ENCODE measurements at places on chromosomes 1 and 21.

DNA sequence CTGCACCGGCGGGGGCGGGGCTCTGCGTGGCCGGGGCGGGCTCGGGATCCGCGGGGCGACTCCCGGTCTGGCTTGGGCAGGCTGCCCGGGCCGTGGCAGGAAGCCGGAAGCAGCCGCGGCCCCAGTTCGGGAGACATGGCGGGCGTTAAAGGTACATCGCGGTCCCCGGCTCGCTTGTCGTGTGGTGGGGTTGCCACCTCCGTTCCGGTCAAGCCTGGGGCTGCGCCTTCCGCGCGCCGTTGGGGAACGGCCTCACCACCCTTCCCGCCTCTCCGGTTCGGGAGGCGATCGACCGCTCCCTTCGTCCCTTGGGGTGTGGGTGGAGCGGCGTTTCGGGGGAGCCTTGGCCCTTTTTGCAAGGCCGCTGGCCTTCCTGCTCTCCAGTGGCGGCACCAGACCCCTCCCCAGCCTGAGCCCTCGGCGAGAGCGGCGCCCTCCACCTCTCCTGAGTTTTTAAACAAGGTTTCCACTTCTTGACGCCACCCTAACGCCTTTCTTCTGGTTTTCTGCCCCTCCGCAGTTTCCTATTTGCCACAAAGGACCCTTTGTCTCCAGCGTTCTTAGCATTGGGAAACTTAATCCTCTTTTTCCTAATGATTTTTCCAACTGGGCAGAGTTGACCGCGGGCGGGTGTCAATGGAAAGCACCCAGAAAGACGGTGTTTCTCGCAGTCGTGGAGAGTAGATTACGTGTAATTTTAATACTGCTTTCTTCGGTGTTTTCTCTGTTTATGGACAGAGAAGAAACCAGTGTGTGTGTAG, at the start of the genes LEPR and LEPROT:
Gene LEPR (plus strand): TSS at position 79 of the 761 bp plus-strand sequence. CDS start 144,898 bp downstream, outside the sequence.
Gene LEPROT (plus strand): TSS at position 79 of the 761 bp plus-strand sequence. CDS start 57 bp downstream, at position 136.
- DNase-seq = no peak

GRCh38 chr1:197910120-197910991, 6.8 kb upstream of the LHX9 start:
- DNase-seq = no peak

- DNase-seq = no peak
Observed at GRCh38 chr1:238672262-238672661, 714.1 kb upstream of the CHRM3 start.

DNA sequence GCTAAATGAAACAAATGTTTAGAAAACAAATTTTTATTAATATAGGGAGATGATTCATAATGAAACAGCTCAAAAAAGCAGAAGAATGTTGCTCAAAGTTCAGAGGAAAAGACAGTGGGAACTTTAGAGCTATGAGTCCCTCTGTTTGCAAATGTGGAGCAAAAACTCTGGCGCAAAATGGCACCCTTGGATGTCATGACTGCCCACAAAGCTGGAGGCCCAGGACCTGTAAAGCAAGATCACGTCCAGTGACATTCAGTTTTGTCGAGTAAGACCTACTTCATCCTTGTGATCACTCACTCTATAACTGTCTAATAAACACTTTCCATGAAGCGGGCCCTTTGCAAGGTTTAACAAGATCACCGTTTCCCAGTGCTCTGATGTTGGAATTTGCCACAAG, 9.1 kb upstream of the EXO1 start:
- DNase-seq = no peak

- DNase-seq = peak; percentile 26
Observed at GRCh38 chr1:51518586-51519047, 449 bp downstream of the EPS15 start.

DNA sequence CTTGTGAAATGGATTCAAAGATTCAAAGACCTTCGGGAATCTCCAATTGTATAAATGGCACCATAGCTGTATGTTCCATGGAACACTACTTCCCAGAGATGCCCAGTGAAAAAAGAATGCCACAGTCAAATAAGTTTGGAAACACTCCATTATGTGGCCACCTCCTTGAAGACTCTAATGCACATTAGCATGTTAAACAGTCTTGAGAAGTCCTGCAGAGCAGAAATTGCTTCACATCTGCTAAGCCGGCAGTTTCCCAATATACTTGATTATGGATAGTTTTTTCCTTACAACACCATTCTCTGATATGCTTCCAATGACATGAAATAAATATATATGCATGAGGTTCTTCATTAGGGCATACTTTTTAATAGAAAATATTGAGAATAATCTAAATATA, 12.7 kb upstream of the SELE start:
- no peak for DNase-seq

GRCh38 chr1:1079408-1080121, 5.5 kb upstream of the RNF223 start:
- DNase-seq = no peak

DNA sequence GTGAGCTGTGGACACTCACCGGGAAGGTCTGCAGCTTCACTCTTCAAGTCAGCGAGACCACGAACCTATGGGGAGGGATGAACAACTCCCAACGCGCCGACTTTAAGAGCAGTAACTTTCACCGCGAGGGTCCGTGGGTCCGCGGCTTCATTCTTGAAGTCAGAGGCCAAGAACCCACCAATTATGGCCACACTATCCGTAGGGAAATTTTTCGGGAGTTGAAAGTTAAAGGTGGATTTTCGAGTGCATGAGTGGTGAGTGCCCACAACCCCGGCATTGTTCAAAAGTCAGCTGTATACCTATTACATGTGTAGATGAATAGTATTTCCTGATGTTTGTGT, 19.7 kb downstream of the EXOC8 start:
- no peak for DNase-seq

GRCh38 chr1:64948216-64948615, 18.1 kb downstream of the JAK1 start:
- DNase-seq = no peak

- no peak for DNase-seq
Observed at GRCh38 chr1:25090707-25091422, 141.4 kb downstream of the SYF2 start.

Measured in CD4-positive, alpha-beta T cell treated with Interleukin-15 for 1 hour (primary cell).